Panc1 (cell line): ENCODE measurements at places on chromosomes 3 and 15.

DNA sequence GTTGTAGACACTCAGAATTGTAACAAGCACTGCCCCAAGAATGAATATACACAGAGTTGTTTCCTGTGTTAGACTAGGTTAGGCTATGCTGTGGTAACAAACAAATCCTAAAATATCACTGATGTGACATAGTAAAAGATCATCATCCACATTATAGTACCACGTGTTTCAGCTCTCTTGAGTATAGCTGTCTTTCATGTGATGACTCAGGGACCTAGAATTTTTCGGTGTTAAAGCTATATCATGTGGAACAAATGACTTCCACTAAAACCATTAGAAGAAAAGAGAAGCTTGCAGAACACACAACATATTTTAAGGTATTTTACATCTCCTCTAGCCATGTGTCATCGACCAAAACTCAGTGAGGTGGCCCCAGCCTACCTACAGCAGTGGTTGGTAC is 307.9 kb upstream of the RBMS3 start:
- no peak for DNase-seq

DNA sequence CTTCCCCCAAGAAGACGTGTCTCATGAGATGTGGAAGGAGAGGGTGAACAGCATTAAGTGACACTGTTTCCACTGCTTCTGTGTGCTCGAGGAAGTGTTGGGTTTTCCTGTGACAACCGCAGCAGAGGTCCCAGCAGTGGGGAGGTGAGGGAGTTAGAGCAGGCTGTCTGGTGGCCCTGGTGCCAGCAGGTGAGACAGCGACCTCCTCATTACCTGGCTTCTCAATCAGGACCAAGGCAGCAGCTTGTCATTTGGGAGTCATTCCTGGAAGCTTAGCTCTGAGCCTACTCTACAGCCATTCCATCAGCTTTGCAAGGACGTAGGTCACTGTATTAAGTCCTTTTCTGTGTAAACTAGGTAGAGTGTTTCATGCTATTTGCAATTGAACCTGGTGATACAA is 63.3 kb upstream of the RGMA start:
- DNase-seq = no peak

DNA sequence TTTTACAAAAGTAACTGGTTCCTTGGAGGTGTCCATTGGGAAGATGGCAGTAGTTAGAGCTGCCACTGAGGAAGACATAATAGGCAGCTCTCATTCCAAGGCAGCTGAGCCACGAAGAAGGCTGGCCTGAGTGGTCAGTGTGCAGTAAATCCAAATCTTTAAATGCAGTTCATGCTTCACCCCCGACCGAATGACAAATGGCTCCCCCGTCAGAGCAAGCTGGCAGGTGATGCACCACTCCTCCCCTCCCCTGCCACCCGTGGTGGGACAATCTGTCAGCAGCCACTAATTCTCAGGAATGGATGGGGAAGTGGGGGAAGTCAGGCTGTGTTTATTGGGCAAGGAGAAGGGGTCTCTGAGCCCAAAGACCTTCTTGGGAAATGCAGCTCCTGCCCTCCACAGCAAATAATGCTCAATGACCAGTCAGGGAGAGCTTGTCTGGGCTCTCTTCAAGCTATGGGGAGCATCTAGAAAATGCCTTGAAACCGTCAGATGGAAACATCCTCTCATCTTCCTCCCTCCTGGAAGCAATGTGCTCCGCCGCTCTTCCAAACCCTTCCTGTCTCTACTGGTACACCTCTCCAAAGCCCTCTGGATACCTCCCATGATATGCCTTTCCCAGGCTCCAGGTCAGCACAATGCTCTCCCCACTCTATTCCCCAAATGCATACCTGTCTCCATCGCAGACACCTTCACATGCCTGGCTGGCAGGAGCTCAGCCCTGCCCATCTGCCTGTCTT is 65.4 kb downstream of the LIPC start:
- DNase-seq = no peak

- DNase-seq = no peak
Measured at GRCh38 chr15:62452667-62453066, 287.6 kb upstream of the C2CD4B start.

GRCh38 chr15:84033793-84034553 is 201.6 kb upstream of the GOLGA6L4 start:
- no peak for DNase-seq

- no peak for DNase-seq
Measured at GRCh38 chr3:55166576-55167555, 239.0 kb upstream of the LRTM1 start.

- DNase-seq = no peak
Measured at GRCh38 chr15:75063338-75063737, 39.9 kb downstream of the PPCDC start.

DNA sequence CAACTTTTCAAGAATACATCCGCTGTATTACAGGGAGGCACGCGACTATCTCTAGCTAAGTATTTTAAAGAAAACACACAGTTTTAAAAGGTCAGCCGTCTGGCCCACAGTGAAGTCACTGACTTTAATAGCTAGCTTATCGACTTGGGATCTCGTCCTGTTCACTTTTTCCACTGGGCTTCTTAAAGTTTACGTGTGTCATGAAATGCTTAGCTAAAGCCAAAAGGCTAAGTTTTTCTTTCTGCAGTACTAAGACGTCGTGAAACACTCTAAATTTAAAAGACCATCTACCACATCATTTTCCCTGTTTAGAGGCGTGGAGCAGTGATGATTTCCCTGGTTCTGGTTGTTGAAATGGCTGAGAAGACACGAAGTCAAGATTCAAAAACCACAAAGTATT is 27.1 kb downstream of the LRIG1 start:
- DNase-seq = no peak

DNA sequence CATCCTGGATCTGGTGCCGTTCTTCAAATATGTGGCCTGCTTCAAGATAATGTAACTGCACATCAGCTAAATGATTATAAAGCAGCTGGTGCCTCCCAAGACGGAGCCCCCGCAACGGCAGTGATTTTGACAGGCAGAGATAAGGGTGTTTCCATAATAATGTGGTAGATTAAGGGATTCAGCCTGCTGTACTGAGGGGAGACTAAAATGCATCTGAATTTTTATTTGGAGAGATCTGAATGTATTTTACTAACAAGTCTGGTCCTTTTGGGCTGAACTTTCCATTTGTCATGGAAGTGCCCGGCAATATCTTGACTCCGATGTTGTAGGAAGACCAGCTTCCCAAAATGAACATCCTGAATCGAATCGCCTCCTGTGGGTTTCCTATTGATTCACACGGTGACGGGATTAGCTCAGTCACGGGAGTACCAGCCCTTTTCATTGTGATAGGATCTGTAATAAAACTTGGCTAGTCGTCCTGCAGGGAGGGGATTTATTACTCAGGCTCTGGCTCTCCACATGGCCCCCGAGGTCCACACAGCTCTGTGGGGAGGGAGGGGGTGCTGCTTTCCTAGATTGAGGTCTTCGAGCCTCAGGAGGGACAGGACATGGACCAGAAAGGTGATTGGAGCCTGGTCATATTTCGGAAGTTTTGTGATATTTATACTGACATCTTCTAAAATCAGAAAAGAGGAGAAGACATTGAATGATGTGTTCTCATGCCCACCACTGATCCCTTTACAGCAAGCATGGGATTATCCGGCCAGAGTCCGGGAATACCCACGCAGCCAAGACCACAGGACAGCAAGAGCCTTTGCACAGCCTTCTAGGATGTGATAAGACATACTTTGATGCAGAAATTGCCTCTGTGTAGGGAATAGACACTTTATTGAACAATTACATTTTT is 2.5 kb upstream of the PCSK6 start:
- no peak for DNase-seq

DNA sequence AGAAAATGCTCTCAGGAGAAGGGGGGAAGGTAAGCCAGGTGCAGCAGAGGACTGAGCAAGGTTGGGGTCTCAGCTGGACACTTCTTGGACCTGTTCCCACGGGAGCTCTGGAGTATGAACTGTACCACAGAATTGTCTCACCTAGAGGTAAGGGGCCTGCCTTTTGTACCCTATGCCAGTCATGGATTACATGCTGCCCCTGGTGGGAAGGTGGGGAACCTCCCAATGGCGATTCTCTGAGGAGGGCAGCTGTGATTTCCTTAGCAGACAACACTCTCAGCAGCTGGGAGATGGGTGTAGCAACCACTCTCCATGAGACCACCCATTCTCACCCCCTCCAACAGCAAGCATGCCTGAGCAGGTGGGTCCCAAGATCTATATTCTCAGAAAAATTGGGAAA is 329.4 kb upstream of the CTNNB1 start:
- no peak for DNase-seq

DNA sequence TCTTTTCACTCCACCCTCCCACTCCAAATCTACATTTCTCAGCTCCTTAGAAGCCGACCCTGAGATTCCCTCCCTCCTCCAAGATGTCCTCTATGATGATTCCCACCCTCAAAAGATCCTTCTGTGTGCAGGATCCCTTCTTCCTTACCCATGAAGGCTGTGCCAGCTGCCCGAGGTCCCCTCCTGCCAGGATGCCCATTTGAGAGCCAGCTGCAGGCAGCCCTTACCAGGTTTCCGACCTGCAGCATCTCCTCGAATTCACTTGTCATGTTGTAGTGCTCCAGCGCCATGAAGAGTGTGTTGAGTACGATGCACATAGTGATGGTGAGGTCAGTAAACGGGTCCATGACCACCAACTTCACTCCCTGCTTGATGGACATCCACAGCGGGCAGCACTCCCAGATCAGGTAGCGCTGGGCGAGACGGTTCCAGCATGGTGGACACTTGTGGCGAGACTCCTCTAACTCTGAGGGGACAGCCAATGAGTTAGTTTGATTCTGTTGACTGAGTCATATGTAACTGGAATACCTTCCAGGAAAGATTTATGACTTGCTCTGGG is 51.9 kb downstream of the SCN5A start:
- no peak for DNase-seq

- no peak for DNase-seq
Measured at GRCh38 chr3:14534516-14535191, 5.5 kb downstream of the GRIP2 start.
